Breast epithelium (tissue), 4 donors: ENCODE measurements at places on chromosomes 4 and X. TPM values are rescaled to one million over a fixed set of nuclear protein-coding genes. Genes with fewer than 3 reads are reported as not detected.

PABPC1L2B gene
- total RNA-seq = not detected

- H3K27ac ChIP-seq = no peak overlapping the region
- H3K27me3 ChIP-seq = no peaks in the 10 kb centered on the region
- DNase-seq = no peak
- no peaks in the 10 kb centered on the region for H3K36me3 ChIP-seq
- no peak overlapping the region for H3K4me3 ChIP-seq
Observed at GRCh38 chr4:126715681-126716080, 917.1 kb upstream of the INTU start.

- H3K27ac ChIP-seq = no peak overlapping the region
- H3K4me1 ChIP-seq = no peaks in the 10 kb centered on the region
- no peaks in the 10 kb centered on the region for H3K36me3 ChIP-seq
- H3K27me3 ChIP-seq = no peaks in the 10 kb centered on the region
- DNase-seq = no peak
Observed at GRCh38 chr4:81207828-81208227, 7.2 kb downstream of the PRKG2 start.

RGN gene
- 4.3 TPM for total RNA-seq

DNA sequence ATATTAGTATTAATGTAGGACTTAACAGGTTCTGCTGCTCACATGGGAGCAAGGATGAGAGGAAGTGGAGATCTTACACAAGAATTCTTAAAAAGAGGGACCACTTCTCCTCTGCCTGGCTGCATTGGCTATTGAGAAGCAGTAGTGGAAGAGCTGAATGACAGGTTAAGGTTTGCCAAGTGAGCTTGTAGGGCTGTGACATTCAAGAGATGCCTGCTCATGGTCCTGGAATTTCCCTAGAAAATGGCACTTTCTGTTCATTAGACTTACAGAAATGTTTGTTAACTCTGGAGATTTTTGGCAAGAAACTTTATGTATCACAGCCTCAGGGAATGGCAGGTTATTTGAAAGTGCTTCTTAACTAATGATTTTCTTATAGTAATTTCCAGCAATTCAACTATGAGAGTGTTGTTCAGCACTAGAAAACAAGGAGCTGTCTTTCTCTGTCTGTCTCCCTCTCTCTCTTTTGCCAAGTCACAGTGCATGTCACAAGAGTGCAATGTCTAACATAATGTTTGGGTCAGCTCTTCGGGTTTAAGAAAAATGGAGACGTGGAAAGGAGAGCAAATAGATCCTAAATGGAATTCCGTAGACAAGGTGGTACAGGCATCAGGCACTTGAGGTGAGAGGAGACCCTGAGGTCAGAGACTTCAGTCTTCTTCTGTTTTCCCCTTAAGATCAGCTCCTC, 8.3 kb upstream of the NAP1L5 start:
- peaks cover 5% of the 10 kb centered on the region for H3K4me1 ChIP-seq
- H3K27ac ChIP-seq = no peak overlapping the region
- H3K4me3 ChIP-seq = no peak overlapping the region
- no peaks in the 10 kb centered on the region for H3K36me3 ChIP-seq
- no peaks in the 10 kb centered on the region for H3K27me3 ChIP-seq

GRCh38 chrX:139920316-139920715, 12.5 kb downstream of the ATP11C start:
- H3K36me3 ChIP-seq = no peaks in the 10 kb centered on the region
- DNase-seq = no peak
- H3K4me3 ChIP-seq = no peak overlapping the region
- H3K27ac ChIP-seq = no peak overlapping the region

- H3K27ac ChIP-seq = no peak overlapping the region
- peaks cover 5% of the 10 kb centered on the region for H3K4me1 ChIP-seq
- DNase-seq = no peak
- no peaks in the 10 kb centered on the region for H3K36me3 ChIP-seq
- H3K4me3 ChIP-seq = no peak overlapping the region
Observed at GRCh38 chr4:77044461-77045150, 31.2 kb downstream of the CCNI start.

GPR82 gene
- 0.16 TPM for total RNA-seq

TBC1D1 gene
- 80.9 TPM for total RNA-seq

DNA sequence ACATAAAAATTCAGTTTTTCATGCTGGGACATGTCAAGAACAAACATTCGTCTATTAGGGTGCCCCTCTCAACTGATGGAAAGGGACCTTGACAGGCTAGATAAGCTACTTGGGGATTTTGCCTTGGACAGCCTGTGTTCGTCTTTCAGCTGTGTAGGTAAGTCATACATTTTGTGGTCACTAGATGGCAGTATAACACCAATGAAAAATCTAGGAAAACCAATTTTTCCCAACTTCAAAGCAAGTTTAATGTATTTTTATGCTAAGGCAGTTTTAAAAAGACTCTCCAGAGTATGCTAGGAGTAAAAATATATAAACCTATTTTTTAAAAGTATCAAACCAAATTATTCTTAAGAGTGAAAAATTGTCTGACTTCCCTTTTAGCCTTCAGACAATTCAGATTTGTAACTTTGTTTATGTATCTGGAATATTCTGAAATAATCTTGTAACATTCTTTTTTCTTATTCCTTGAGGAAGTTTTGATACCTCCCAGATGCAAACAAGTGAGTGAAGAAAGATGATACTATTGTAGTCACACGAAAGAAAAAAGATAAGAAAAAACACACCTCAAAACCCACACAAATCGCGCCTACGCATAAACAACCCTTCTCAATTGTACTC, 158.3 kb downstream of the CPE start:
- H3K27ac ChIP-seq = no peak overlapping the region
- DNase-seq = no peak
- H3K4me1 ChIP-seq = no peaks in the 10 kb centered on the region

NDUFC1 gene
- total RNA-seq = 26.2 TPM

MTMR8 gene
- 3.6 TPM for total RNA-seq

LRCH2 gene
- total RNA-seq = 2.6 TPM

TMEM156 gene
- 1.0 TPM for total RNA-seq

DNA sequence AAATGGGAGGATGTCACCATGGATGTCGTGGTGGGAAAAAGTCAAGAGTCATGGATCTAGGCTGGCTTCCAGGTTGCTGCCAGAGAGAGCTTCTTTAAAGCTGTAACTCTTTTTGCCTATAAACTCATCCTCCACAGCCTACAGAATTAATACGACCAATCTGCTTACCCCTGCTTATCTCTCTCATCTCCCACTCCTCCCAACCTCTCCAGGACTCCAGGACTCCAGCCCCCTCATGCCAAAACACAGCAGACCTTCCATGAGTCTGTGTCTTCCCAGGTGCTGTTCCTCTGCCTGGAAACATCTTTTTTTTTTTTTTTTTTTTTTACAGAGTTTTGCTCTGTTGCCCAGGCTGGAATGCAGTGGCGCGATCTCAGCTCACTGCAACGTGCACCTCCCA, 15.3 kb upstream of the SLC10A4 start:
- no peak overlapping the region for H3K27ac ChIP-seq
- H3K27me3 ChIP-seq = no peaks in the 10 kb centered on the region
- no peaks in the 10 kb centered on the region for H3K36me3 ChIP-seq

GRCh38 chr4:20616848-20617247, 83.4 kb upstream of the PACRGL start:
- no peaks in the 10 kb centered on the region for H3K27me3 ChIP-seq
- H3K4me3 ChIP-seq = no peak overlapping the region
- H3K27ac ChIP-seq = no peak overlapping the region
- no peaks in the 10 kb centered on the region for H3K4me1 ChIP-seq

GRCh38 chrX:97639526-97639925, 755.8 kb downstream of the RPA4 start:
- peaks cover 21% of the 10 kb centered on the region for H3K27me3 ChIP-seq
- H3K4me1 ChIP-seq = no peaks in the 10 kb centered on the region
- no peaks in the 10 kb centered on the region for H3K36me3 ChIP-seq
- no peak overlapping the region for H3K27ac ChIP-seq
- DNase-seq = no peak
- H3K4me3 ChIP-seq = no peak overlapping the region

DMRTC1 gene
- not detected for total RNA-seq

EVC2 gene
- 16.0 TPM for total RNA-seq

SYTL4 gene
- total RNA-seq = 25.2 TPM

DNA sequence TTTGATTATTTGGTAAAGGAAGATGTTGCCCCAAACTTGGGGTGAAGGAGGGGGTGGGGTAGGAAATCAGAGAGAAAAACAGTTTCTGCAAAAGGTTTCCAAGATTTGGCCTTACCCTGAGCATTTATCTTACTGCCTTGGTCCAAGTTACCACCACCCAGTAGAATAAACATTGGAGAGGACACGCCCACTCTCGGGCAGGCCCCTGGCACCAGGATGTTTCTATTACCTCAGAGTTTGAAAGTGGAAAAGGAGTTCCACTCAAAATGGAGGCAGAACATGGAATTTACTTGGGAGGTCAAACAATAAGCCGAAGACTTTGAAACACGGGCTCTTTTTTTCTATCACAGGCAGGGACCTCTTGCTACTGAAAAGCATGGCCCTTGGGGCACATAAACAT, 113.7 kb downstream of the CHRNA9 start:
- DNase-seq = no peak
- H3K27me3 ChIP-seq = no peaks in the 10 kb centered on the region
- H3K27ac ChIP-seq = peak overlapping the region; percentile 74
- no peaks in the 10 kb centered on the region for H3K4me1 ChIP-seq
- H3K36me3 ChIP-seq = no peaks in the 10 kb centered on the region

DNA sequence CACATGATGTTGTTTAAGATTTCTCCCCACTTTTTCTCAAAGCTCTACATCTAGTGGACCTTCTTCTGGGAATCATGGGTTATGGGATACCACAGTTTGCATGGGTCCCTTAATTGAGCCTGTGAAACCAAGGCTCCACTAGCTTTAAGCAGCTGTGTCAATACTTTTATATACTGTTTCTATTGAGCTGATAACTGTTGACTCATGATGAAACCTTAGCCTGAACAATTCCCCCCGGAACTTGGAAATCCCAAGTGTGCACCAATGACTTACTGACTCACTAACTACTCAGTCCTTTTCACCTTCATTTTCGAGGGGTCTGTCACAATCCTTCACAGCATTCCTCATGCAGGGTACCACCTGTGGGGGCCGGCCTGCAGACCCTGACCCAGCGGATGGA, 12.7 kb upstream of the SPIN4 start:
- no peaks in the 10 kb centered on the region for H3K27me3 ChIP-seq
- no peak overlapping the region for H3K27ac ChIP-seq
- no peaks in the 10 kb centered on the region for H3K4me1 ChIP-seq
- no peaks in the 10 kb centered on the region for H3K36me3 ChIP-seq

DNA sequence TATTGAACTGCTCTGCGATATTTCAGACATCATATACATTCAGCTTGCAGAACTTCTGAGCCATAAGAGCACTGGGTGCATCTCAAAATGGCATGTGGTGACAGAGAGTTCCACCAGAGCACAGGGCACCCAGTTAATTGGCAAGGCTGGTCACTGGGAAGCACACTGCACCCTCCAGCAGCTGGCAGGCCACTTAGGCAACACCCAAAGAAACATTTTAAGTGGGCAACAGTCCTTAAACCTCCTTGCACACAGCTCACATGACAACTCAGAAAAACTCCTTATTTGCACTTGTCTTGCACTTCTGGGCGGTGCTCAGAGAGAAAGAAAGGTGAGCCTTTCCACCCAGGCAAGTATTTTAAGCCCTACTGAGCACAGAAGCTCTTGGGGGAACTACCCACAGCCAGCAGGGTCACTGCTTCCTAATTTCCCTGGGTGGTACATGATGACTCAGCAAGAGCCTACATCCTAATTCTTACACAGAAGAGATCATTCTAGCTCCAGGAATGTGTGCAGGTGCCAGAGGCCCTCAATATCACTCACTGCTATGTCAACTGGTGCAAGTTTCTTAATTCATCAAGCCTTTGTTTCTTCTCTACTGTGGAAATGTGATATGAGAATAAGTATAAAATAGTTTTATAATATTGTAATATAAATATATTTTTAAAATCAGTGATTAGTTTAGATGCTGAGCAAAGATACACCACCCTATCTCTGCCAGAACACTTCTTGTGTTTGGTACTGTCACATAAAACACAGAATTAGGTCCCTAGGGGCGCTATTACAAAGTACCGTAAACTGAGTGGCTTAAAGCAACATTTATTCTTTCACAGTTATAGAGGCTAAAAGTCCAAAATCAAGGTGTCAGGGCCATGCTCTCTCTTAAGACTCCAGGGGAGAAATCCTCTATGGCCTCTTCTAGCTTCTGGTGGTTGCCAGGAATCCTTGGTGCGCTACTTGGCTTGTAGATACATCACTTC, 155.1 kb upstream of the PPARGC1A start:
- no peak overlapping the region for H3K4me3 ChIP-seq
- H3K27ac ChIP-seq = no peak overlapping the region
- no peak for DNase-seq
- no peaks in the 10 kb centered on the region for H3K4me1 ChIP-seq

DNA sequence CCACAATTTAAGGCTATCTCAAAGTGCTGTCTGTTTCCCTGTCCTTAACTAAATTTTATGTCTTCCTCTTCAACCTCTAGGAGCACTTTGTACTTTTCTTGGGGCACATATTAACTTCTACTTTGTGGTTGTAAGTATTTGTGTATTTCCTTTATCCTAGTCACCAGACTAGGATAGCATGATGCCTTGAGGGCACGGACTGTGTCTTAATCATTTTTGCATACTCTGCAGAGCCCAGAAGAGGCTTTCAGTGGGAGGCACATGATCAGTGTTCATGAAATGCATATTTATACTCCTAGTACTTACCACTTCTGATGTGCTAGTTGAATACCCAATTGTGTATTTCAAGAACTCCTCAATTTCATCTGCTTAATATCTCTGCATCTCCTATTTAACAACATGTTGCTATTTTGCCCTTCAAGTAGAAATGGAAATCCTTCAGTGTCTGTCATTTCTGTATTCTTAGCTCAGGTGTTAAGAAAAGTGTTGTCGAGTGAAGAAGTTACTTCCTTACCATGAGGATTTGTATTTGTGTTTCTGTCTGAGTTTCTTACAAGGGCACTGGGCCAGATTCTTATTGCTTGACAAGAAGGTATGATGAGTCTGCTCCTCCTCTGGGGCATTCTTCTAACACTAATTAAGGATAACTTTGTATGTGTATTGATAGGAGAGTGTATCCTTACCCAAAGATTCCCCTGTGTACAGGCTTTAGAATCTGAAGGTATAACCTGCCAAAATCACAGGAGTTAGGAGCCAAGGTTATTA, 28.3 kb upstream of the PGRMC2 start:
- no peaks in the 10 kb centered on the region for H3K4me1 ChIP-seq
- H3K36me3 ChIP-seq = no peaks in the 10 kb centered on the region
- no peak for DNase-seq

RHOXF2B gene
- total RNA-seq = not detected
